ENCODE measurements at places on chromosomes 5 and 9.

GRCh38 chr5:113373426-113373825 is 61.4 kb downstream of the TSSK1B start:
- no peak for DNase-seq

- DNase-seq = no peak
Measured at GRCh38 chr9:111036429-111036789, 1.9 kb downstream of the LPAR1 start.

DNA sequence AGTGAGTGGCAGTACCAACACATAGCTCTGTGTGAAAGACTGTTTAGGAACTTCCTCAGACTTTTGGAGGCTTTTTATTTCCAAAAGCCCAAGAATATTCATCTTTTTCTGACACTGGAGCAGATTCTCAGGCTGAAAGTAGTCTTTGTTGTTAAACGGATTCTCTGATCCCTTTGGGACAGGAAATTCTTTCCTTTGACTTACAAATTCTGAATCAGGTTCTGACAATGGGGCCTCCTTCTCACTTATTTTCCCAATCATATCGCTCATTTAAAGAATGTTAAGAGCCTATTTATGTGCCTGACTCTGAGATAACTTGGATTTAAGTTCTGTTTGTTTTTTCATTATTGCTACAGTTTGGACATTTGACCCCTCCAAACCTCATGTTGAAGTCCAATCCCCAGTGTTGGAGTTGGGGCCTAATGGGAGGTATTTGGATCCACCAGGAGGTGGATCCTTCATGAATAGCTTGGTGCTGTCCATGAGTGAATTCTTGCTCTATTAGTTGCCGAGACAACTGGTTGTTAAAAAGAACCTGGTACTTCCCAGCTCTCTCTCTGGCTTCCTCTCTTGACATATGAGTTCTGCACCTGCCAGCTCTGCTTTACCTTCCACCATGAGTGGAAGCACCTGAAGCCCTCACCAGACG is 4.1 kb upstream of the ADGRV1 start:
- DNase-seq = no peak

DNA sequence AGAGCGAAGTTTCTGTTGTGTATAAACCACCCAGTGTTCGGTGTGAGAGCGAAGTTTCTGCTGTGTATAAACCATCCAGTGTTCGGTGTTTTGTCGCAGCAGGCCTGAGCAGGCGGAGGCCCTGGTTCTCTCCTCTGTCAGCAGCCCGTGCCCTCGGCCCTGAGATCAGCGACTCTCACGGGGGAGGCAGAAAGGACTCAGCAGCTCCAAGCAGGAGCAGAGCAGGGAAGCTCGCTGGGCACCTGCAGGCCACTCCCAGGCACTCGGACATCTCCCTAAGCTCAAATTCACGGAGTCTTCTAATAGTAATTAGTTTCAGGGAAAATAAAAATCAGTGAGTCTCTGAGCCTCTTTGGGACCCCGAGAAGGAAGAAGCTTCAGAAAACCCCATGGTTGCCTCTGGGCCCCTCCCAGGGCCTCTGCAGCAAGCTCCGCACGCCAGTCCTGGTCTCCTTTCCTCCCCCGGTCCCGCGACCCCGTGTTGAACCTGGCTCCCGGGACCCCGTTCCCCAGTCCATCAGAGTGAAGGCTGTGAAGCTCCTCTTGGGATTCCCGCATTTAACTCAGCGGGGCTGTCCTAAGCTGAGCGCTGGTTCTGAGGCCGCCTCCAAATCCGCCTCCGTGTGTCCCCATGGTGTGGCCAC is 81.9 kb upstream of the ADAMTS2 start:
- DNase-seq = no peak

DNA sequence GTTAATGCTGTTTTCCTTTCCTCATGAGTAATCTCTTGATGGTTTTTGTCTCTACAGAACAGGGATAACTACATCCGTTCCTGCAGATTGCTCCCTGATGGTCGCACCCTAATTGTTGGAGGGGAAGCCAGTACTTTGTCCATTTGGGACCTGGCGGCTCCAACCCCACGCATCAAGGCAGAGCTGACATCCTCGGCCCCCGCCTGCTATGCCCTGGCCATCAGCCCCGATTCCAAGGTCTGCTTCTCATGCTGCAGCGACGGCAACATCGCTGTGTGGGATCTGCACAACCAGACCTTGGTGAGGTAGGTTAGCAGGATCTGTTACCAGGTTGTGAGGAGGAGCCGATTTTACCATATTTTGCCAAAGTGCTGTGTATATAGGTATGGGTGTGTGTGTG is 148.2 kb downstream of the TLE4 start:
- DNase-seq = no peak

GRCh38 chr5:51466214-51466613 is 83.0 kb downstream of the ISL1 start:
- no peak for DNase-seq

DNA sequence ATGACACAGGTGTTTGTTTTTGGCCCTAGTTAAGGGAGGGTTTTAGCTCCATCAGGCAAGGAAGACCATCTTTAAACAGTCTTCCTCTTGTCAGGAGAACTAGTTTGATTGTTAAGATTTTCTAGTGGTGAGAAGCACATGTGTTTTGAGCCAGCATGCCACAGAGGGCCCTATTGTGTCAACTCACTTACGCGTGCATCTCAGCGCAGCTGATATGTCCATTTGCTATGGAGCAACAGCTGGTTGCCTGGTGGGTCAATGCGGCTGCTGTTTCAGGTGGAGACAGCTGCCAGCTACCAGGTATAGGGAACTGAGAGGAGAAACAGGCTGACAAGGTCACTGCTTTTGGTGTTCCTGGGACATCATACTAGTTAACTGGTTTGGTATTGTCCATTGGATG is 100.5 kb upstream of the PRRC1 start:
- DNase-seq = no peak
